ENCODE measurements at places on chromosomes 12 and 14. TPM values are rescaled to one million over a fixed set of nuclear protein-coding genes. Genes with fewer than 3 reads are reported as not detected.

GRCh38 chr14:100063314-100063941 is 1.8 kb upstream of the EVL start:
- DNase-seq, result no peak

Gene CGRRF1
- 17.2 TPM for total RNA-seq

GRCh38 chr12:94208622-94208966 is 60.2 kb downstream of the PLXNC1 start:
- no peak for DNase-seq

DNA sequence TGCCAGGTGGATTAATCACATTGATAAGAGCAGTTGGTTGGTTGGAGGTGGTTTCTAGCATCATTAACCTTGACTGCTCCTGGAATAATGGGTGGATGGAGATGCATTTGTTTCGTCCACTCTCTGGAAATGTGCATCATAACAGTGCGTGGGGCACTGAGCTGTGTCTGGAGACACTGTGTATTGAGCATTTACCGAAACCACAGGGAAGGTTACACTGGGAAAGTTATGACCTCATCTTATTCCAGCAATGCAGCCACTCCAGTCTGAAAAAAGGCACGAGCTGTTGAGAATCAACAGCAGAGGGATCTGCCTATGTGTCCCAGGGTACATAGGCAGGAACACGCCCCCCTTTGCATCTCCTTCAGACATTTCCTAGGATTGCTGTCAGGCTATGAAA is 27.2 kb downstream of the RNFT2 start:
- DNase-seq, result no peak

Gene WNT5B
- total RNA-seq, result 7.2 TPM

Gene MGP
- 500 TPM for total RNA-seq

GRCh38 chr14:26947265-26947664 is 349.4 kb upstream of the NOVA1 start:
- DNase-seq, result no peak

DNA sequence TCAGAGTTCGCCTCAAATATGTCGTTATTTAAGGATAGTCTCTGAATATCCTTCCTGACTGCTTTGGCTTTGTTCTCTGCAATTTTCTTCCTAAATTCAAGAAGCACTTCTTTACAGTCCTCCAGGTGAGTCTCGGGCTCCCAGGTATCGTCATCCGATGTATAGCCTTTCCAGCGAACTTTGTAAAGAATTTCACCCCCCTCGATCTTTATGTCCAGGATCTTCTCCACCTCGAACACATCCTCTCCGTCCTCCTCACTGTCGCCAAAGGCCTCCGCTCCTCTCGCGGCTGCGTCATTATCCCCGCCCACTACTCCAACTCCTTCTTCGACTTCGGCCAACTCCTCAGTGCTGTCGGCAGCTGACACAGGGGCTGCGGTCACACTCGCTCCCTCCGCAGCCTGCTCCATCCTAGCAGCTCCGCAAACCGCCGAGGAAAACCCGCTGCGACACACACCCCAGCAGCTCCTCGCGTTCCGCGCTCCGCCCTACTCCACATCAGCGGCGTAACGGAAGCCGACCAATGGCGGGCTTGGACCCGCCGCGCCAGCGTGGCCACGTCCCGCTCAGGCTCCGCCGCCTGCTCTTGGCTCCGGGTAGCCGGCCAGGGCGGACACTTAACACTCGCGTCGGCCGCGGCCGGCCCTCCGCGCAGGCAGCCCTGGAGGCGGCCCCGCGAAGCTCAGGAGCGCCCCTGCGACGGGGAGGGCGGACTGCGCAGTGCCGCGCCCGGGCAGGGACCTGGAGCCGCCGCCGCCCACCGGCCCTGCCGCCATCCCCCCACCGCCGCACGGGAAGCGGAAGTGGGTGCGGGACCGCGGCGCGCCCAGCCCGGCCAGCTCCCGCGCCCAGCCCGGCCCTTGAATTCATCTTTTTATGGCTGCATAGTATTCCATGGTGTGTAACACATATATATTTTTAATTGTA is 4.1 kb downstream of the CD163L1 start:
- no peak for DNase-seq

Gene ASB2
- 35.1 TPM for total RNA-seq

Gene LRFN5
- total RNA-seq, result 12.6 TPM

- DNase-seq, result no peak
These were observed 252.4 kb downstream of the GXYLT1 start for GRCh38 chr12:41892302-41892701.

Gene SLC24A4
- total RNA-seq, result 0.75 TPM

GRCh38 chr14:86515195-86515594 is 985.3 kb downstream of the FLRT2 start:
- DNase-seq, result no peak

- DNase-seq, result no peak
These were observed 38.7 kb downstream of the ARID2 start for GRCh38 chr12:45768194-45768593.

Gene ZDHHC17
- total RNA-seq, result 51.5 TPM

DNA sequence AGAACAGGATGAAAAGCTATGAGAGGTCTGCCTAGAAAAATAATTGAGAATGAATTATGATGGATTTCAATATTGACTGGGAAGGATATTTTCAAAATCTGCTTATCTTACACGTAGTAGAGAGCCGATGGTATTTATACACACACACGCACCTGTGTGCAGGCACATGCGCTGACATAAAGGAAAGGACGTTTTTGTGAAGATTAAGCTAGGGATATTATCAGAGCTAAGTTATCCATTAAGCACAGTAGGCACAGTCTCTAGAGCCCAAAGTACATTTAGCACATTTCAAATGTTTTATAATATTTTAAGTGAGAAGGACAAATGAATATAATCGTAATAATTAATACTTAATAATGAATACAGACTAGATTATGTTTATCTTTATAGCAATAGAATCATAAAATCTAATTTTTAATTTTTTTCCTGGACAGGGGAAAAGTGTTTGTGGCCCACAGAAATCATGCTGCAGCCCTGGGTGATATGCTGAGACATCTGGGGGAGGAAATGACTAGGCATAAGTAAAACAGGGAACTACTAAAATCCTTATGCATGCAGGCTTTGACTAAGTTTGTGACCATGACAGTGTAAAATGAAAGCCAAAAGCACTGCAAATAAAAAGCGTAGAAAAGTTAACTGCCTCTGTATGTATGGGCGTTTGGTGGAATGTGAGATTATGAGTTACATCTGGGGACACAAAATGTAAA is 146.1 kb downstream of the KITLG start:
- no peak for DNase-seq

Gene COX8C
- not detected for total RNA-seq

- DNase-seq, result no peak
These were observed 4.9 kb downstream of the DENR start for GRCh38 chr12:122757568-122757967.
